ENCODE measurements at places on chromosomes 4 and X. TPM values are rescaled to one million over a fixed set of nuclear protein-coding genes. Genes with fewer than 3 reads are reported as not detected.

GRCh38 chr4:147192679-147193078 is 247.0 kb upstream of the TTC29 start:
- no peak for ATAC-seq

DNA sequence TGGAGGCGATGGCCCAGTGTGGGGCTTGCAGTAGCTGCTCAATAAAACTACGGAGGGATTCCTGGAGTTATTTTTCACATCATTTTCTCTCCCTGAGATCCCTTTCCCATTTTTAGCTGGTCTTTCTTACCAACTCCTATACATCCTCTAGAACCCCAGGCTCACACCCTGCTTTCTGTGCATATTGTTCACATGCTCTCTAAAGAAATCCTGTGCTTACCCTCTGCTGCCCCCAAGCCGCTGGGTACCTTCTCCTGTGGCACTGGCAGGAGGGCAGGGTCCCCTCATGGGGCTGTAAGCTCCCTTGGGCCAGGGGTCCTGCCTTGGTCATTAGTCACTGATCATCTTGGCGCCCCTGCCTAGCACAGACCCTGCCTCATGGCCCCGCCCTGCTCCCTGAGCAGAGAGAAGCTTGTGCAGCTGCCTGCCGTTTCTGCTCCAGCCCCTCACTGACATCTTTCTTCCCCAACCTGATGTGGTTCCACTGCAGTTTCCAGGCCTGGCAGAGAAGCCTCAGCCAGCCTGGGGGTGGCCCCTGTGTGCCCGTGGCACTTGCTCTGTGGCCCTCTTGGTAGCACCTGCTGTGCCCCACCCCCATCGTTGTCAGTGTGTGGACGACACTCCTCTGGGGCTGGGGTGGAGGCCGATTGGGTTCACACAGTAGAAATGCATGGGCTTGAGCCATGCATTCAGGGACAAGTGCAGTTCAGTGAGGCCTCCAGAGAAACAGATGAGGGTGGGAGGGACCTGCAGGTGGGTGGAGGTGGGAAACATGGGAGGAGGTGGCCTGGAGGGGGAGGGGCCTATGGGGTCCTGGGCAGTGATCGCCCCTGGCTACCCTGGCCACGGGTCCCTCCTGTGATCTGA is 69.5 kb downstream of the WFS1 start:
- no peak for ATAC-seq

DNA sequence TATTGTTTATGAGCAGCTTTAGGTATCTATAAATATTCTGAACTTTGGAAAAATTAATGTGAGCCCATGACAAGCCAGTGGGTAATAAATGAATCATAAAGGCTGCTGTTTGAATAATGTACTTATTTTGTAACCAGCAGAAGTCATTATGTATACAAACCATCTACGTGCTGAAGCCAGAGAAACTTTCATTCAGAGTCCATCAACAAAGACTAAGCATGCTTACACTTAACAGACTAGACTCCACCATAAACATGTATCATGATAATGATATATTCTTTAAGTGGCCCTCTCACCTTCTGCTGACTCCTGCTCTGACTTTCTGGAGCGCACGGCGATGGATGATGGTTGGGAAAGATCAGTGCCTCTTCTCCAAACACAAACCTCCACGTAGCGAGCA is 72.0 kb downstream of the SMARCA5 start:
- no peak for ATAC-seq

DNA sequence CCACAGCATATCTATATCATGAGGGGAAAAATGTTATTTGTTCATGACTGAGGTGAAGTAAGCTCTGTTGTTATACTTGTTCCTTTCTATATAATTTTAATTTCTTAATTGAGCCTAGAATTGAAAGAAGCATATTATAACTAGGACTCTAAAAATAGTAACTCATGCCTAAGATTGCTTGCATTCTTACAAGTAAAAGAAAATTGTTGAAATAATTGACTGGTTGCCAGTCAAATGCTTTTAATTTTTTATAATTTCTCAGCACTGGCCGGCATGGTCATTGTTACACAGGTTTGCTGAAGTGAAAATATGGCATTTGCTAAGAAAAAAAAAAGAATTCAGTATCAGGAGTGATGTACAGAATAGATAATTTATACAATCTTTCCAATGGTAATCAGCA is 104.8 kb downstream of the GASK1B start:
- no peak for ATAC-seq

GRCh38 chr4:118730683-118731082 is 45.5 kb downstream of the METTL14 start:
- ATAC-seq = no peak

- no peak for ATAC-seq
These were observed 17.9 kb downstream of the LRPAP1 start for GRCh38 chr4:3514221-3514780.

- peak; percentile 61 for ATAC-seq
These were observed 706 bp downstream of the CHIC1 start for GRCh38 chrX:73563738-73564068.

GRCh38 chr4:110610940-110611831 is 11.7 kb downstream of the PITX2 start:
- no peak for ATAC-seq

GRCh38 chr4:1201851-1202525 is 29.6 kb upstream of the SPON2 start:
- ATAC-seq = peak; percentile 83

DNA sequence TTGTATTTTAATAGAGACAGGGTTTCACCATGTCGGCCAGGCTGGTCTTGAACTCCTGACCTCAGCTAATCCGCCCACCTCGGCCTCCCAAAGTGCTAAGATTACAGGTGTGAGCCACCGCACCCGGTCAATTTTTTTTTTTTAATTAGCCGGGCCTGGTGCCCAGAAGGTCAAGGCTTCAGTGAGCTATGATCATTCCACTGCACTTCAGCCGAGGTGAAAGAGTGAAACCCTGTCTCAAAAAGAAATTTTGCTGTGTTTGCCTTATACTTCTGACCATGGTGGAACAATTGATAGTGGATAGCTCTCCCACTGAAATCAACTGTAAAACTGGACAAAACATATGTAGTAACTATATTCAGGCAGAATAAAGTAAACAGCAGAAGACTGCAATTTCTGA is 24.0 kb upstream of the SMIM14 start:
- no peak for ATAC-seq

- ATAC-seq = no peak
These were observed 5.2 kb upstream of the GK2 start for GRCh38 chr4:79413032-79413885.

DNA sequence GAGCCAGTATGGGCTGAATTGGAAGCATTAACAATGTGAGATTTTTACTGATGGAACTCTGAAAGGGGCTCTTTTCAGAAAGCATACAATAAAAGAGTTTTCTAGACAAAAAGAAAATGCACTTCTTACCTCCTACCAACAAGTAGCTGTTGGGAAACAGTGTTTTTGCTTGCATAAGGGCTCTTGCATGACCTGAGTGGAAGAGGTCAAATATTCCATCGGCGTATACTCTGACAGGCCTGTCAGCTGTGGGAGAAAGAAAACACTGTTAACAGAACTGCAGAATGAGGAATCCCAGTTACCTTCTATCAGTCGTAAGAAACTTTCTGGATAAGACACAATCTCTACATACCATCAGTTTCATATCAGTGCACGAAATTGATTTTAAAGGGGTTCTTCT is 39.5 kb downstream of the PCYT1B start:
- no peak for ATAC-seq

GRCh38 chr4:40908702-40909362 is 159.1 kb downstream of the NSUN7 start:
- ATAC-seq = peak; percentile 77

DNA sequence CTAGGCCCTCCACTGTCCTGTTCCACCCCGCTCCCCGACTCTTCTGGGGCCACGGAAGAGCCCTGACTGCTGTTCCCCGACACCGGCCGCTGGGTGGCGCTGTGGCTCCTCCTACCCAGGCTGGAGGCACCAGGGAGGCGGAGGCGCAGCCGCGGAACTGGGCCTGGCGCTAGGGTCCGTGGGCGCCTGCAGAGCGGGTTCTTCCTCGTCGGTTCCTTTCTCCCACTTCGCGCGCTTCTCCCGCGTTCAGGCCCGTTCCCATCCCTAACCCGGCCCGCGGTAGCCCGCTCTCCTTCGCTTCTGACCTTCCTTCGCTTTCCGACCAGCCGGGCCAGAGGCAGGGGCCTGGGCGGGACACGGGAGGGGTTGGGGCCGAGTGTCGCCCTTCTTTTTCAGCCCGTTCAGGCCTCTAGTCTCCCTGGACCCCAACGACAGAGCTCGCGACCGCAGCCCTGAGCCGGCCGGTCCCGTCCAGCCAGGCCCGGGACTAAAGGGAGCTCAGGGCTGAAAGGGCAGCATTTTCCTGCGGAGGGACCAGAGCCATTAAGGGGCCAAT is 34.3 kb downstream of the NALF2 start:
- ATAC-seq = peak; percentile 94

- ATAC-seq = no peak
These were observed 86.0 kb upstream of the LIMCH1 start for GRCh38 chr4:41451961-41452360.

DNA sequence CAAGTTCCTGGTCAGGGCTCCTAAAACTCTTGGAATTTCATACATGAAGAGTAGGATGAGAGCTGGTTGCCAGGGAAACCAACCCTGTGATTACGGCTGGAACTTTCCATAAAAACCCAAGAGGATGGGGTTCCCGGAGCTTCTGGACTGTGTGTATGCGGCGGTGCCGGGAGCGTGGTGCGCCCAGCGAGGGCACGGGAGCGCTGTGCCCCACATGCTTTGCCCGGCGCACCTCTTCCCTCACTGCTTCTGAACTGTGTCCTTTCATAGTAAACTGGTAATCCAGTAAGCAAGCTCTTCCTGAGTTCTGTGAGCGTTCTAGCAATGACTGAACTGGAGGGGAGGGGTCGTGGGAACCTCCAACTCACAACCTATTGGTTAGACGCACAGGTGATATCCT is 152.6 kb downstream of the AFAP1 start:
- ATAC-seq = no peak

CENPE gene
- 39.4 TPM for total RNA-seq

UTP14A gene
- 16.8 TPM for total RNA-seq

PFKFB1 gene
- total RNA-seq = 0.50 TPM

TBC1D9 gene
- not detected for total RNA-seq

TRPC3 gene
- 0.53 TPM for total RNA-seq

ETDB gene
- not detected for total RNA-seq

CLDN22 gene
- not detected for total RNA-seq

All from activated T-helper 17 cell treated with anti-CD3 and anti-CD28 coated beads, Interleukin-2, amount 50 U/mL, for 72 hours (primary cell).